Lower lobe of right lung (tissue), 2 donors: ENCODE measurements at places on chromosomes 2 and 18. TPM values are rescaled to one million over a fixed set of nuclear protein-coding genes. Genes with fewer than 3 reads are reported as not detected.

The LYPD6B gene
- 2.0 TPM for total RNA-seq

GRCh38 chr18:10293966-10294365 is 160.5 kb upstream of the APCDD1 start:
- no peak for DNase-seq
- no peaks in the 10 kb centered on the region for H3K36me3 ChIP-seq
- no peaks in the 10 kb centered on the region for H3K27me3 ChIP-seq
- H3K27ac ChIP-seq: no peak overlapping the region
- no peak overlapping the region for H3K4me3 ChIP-seq

The UGT1A4 gene
- not detected for total RNA-seq

DNA sequence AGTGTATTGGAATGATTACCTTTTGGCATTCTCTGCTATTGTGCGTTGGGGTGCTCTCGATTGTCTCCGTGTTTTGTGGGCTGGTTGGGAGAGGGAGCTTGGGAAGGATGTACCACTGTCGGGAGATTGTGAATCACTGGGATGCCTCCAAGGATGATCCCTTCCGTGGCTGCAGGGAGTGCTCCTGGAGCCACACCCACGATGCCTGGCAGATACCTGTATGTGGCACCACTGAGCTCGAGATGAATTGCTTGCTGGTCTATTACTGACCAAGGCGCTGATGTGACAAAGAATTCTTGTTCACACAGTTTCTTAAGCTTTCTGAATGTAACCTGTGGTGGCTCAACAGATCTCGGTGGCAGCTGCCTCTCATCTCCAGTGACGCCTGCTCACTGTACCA is 159.7 kb upstream of the LHCGR start:
- DNase-seq: no peak
- H3K4me3 ChIP-seq: no peak overlapping the region
- H3K36me3 ChIP-seq: no peaks in the 10 kb centered on the region
- no peak overlapping the region for H3K27ac ChIP-seq
- no peaks in the 10 kb centered on the region for H3K4me1 ChIP-seq

- H3K27me3 ChIP-seq: no peaks in the 10 kb centered on the region
- no peaks in the 10 kb centered on the region for H3K4me1 ChIP-seq
- H3K27ac ChIP-seq: no peak overlapping the region
- H3K36me3 ChIP-seq: peaks cover 5% of the 10 kb centered on the region
Measured at GRCh38 chr2:238456970-238457926, 30.5 kb downstream of the ASB1 start.

DNA sequence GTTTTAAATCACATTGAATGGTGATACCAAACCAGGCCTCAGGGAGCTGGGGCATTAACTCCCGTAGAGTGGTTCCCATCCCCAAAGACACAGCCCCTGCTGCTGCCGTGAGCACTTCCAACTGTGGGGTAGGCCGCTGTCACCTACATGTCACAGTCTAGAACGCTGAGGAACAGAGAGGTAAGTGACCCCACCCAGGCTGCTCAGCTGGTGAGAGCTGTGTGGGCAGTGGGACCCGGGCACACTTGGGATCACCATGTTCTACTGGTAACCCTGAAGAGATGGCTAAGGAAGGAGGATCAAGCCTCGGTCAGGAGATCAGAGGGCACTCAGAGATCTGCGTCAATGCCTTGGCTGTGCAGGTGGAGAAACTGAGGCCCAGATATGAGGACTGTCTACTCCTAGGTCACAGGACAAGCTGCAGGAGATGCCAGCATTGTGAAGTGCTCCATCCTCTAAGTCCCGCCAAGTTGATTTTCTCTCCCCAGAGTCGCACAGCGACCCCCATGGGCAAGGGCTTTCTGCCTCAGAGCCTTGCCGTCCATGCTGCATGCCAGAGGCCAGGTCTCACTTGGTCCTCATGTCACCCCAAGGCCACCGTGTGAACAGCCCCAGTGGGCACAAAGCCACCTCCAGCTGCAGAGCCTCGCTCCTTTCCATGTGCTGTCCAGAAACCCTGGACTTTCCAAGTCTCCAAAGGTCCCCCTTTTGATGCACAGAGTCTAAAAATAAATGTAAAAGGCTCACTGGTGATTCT is 144.2 kb upstream of the OTOS start:
- no peak overlapping the region for H3K27ac ChIP-seq
- no peaks in the 10 kb centered on the region for H3K4me1 ChIP-seq
- H3K36me3 ChIP-seq: no peaks in the 10 kb centered on the region
- H3K27me3 ChIP-seq: no peaks in the 10 kb centered on the region
- DNase-seq: no peak

GRCh38 chr18:37254973-37255372 is 310.6 kb downstream of the CELF4 start:
- H3K27ac ChIP-seq: no peak overlapping the region
- H3K27me3 ChIP-seq: peaks cover 56% of the 10 kb centered on the region
- H3K4me3 ChIP-seq: no peak overlapping the region
- H3K4me1 ChIP-seq: peaks cover 12% of the 10 kb centered on the region
- DNase-seq: no peak

- no peaks in the 10 kb centered on the region for H3K27me3 ChIP-seq
- H3K36me3 ChIP-seq: no peaks in the 10 kb centered on the region
- H3K4me1 ChIP-seq: no peaks in the 10 kb centered on the region
- no peak overlapping the region for H3K27ac ChIP-seq
- H3K4me3 ChIP-seq: no peak overlapping the region
- no peak for DNase-seq
Measured at GRCh38 chr2:202690321-202690900, 55.6 kb downstream of the FAM117B start.

DNA sequence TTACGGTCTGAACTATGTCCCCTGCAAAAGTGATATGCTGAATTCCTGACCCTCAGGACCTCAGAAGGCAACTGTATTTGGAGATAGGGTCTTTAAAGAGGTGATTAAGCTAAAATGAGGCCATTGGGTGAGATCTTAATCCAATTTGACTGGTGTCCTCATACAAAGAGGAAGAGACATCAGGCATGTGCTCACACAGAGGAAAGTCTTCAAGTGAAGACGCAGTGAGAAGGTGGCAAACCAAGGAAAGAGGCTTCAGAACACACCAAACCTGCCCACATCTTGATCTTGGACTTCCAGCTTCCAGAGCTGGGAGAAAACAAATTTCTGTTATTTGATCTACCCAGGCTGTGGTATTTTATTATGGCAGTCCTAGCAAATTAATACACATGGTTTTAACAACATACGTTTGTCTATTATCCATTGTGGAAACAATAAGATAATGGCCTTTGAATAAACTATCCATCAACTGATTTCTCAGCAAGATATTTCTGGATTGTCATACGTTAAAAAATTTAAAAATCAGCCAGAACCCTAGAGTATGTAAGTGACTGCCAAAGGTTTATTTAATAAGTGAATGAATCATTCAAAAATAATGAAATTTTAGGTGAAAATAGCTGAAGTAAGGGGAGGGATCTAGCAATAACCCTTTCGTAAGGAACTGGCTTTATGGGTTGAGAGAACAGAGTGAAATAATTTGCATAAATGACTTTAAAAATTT is 6.5 kb downstream of the WIPF1 start:
- H3K4me3 ChIP-seq: no peak overlapping the region
- no peaks in the 10 kb centered on the region for H3K27me3 ChIP-seq

- no peaks in the 10 kb centered on the region for H3K27me3 ChIP-seq
- no peak for DNase-seq
- no peak overlapping the region for H3K4me3 ChIP-seq
- no peak overlapping the region for H3K27ac ChIP-seq
- H3K36me3 ChIP-seq: no peaks in the 10 kb centered on the region
Measured at GRCh38 chr2:215654148-215654819, 218.4 kb upstream of the FN1 start.

- no peaks in the 10 kb centered on the region for H3K36me3 ChIP-seq
- H3K27me3 ChIP-seq: no peaks in the 10 kb centered on the region
- H3K4me1 ChIP-seq: no peaks in the 10 kb centered on the region
- H3K4me3 ChIP-seq: no peak overlapping the region
- no peak for DNase-seq
Measured at GRCh38 chr2:161943011-161943410, 131.0 kb downstream of the DPP4 start.

The CYRIA gene
- total RNA-seq: 29.4 TPM

DNA sequence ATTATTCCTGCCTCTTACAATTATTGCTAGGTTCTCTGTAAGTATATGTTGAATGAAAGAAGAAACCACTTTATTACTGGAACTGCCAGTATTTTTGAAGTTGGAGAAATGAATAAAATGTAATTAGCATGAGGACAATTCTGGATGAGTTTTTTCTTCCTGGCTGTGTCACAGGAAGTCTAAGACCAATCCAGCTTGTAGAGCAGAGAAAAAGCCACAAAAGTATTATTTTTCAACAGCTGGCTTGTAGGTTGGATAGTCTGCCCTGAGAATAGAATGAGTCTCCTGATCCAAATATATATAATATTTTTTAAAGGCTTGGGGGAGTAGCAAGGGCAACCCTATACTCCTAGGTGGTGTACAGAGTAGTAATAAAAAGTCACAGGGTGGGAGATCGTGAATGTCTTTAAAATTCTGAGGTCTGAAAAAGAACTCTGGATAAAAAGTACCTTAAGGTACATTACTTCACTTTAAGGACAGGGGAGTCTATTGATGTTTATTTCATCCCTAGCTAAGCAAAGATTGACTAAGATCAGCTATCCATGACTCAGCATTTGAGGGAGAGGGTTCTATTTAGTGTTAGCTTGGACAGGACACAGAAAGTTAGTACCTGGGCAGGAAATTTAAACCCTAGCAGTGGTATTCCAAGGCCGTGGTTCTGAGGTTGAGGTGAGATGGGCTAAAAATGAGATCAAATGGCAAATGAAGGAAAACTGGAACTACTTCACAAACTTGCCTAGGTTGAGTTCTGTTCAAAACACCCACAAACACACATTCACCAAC is 31.7 kb downstream of the SLC40A1 start:
- peaks cover 25% of the 10 kb centered on the region for H3K4me1 ChIP-seq
- DNase-seq: no peak
- H3K4me3 ChIP-seq: no peak overlapping the region
- no peaks in the 10 kb centered on the region for H3K27me3 ChIP-seq
- H3K36me3 ChIP-seq: no peaks in the 10 kb centered on the region
- no peak overlapping the region for H3K27ac ChIP-seq

GRCh38 chr18:60176259-60176658 is 196.3 kb downstream of the MC4R start:
- no peaks in the 10 kb centered on the region for H3K27me3 ChIP-seq
- H3K4me1 ChIP-seq: no peaks in the 10 kb centered on the region
- H3K27ac ChIP-seq: no peak overlapping the region

GRCh38 chr2:170817093-170818035 is 677 bp downstream of the GAD1 start:
- H3K27me3 ChIP-seq: peaks cover 95% of the 10 kb centered on the region
- H3K4me3 ChIP-seq: peak overlapping the region; percentile 47

The FBXO36 gene
- 3.3 TPM for total RNA-seq

DNA sequence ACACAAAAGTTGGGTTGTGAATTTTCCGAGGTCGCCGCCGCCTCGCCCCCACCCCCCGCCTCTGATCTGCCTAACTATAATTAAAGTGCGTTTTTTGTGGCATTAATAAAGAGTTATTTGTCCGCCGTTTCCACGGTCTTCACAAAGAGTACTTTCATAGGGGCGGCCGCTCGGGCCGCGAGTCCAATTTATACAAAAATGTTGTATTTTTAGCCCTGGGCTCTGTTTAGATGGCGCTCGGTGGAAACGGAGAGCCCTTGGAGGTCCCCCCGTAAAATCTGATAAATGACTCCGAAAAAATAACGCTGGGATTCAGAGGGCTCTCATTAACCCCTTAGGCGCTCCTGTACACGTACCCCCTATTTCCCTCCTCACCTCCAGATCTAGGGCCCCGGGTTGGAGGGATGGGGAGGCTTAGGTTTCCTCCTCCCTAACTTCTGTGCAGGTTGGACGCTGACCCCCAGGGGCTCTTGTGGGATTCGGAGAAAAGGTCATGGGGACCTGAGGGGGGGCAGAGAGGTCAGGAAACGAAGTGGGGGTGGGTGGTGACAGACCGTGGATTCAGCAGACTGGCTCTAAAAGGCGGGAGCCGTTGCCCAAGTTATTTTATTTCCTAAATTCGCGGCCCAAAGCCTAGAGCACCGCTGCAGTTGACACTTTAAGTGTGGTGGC is 1.9 kb downstream of the CYP26B1 start:
- peaks cover 75% of the 10 kb centered on the region for H3K27me3 ChIP-seq
- H3K27ac ChIP-seq: no peak overlapping the region
- no peak for DNase-seq
- peak overlapping the region; percentile 58 for H3K4me3 ChIP-seq

DNA sequence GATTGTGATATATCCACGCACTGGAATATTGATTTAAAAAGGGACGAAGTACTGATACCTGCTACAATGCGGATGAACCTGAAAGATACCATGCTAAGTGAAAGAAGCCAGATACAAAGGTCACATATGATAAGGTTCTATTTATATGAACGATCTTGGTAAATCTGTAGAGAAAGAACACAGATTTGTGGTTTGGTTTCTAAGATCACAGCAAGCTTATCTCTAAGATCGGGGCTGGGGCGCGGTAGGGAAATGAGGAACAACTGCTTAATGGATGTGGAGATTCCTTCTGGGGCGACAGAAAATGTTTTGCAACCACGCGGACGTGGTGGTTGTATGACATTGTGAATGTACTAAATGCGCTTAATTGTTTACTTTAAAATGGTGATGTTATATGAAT is 60.1 kb downstream of the NEDD4L start:
- H3K36me3 ChIP-seq: no peaks in the 10 kb centered on the region
- H3K4me1 ChIP-seq: peaks cover 40% of the 10 kb centered on the region
- no peaks in the 10 kb centered on the region for H3K27me3 ChIP-seq
- no peak overlapping the region for H3K4me3 ChIP-seq

DNA sequence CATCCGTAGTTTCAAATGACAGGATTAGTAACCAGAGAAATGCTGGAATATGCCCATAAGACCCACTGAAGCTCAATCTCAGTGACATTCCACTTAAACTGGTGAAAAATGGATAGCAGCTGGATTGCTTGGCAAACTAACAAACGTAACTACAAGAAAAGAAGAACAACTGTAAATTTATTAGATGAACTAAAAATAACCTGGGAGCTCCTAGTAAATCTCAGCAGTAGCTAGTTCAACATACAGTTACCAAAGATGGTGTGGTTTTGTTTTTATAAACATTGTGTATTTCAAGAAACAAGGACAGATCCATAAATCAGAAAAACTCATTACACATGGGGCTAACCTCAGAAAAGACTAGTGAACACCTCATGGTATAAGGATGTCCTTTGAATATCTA is 531.9 kb downstream of the XIRP2 start:
- H3K4me3 ChIP-seq: no peak overlapping the region
- no peaks in the 10 kb centered on the region for H3K36me3 ChIP-seq
- H3K27ac ChIP-seq: no peak overlapping the region
- H3K27me3 ChIP-seq: no peaks in the 10 kb centered on the region

DNA sequence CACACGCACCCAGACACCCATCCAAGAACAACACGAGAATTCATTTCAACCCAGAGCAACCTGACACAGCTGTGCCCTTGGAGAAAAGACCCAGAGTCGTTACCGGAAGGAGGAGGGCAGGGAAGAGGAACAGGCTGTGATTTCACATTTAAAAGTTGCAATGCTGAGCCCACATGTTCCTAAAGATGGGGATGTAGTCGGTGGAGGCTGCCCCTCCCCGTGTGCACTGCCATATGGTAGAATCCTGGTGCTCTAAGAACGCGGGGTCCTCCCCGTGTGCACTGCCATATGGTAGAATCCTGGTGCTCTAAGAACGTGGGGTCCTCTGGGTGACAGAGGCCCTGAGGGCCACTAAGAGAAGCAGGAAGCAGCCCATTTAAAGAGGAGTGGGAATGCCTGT is 10.9 kb downstream of the MTERF4 start:
- H3K27ac ChIP-seq: no peak overlapping the region
- peaks cover 100% of the 10 kb centered on the region for H3K36me3 ChIP-seq
- no peaks in the 10 kb centered on the region for H3K27me3 ChIP-seq
- no peak overlapping the region for H3K4me3 ChIP-seq

The SF3B6 gene
- 65.5 TPM for total RNA-seq
